ENCODE measurements at places on chromosomes 5 and 9.

DNA sequence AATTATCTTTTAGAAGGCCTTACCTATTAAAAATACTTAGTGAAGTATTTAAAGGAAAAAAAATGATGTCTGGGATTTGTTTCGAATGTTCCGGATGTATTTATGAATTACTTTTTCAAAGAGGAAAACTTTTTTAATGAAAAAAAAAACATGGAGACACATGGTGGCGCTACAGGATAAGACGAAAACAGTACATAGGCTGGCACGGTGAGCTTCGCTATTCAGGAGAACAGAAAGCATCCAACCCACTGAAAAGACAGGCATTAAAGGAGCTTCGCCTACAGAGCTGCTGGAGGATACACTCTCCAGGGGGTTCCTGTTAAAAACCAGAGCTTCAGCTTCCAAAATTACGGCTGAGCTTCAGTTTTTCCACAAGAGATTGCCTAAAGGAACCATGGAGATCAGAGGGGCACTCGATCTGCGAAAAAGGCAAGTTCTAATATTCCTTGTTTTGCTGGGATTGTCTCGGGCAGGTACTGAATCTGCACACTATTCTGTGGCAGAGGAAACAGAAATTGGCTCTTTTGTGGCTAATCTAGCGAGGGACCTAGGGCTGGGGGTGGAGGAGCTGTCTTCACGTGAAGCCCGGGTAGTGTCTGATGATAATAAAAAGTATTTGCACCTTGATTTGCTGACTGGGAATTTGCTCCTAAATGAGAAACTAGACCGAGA, at the start of gene PCDHB14:
Gene PCDHB14, plus strand, starts transcription at position 232 of the 672 bp plus-strand sequence. Its CDS starts 163 bp downstream, at position 395.
- DNase-seq, result no peak

- DNase-seq, result no peak
These were observed 632 bp downstream of the COQ4 start for GRCh38 chr9:128323212-128323730.

DNA sequence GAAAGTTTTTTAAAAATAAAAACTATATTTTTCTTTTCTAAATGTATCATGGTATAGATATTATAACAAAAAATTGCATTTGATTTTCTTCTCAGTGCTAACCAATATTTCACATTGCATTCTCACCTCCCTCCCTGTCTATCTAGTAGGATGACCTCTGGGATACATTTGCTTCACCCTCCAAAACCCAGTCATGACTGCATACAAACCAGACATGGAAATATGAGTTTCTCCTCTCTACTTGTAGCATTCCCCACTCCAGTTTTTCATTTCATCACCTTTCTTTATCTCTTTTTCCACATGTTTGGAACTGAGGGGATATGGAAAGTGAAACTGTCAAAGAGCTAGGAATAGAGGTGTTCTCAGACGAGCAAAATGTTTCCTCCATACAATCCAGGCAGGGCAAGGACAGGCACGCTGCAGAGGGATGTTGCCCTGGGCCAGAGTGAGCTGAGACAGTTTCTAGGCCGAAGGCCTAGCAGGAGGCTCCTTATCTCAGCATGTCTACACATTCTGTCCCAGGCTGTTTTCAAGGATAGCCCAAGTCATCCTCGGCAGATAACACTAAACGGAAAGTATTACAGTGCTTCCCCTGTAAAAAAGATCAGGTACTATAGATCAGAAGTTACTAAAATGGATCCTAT, 46.7 kb downstream of the MEF2C start:
- DNase-seq, result no peak

GRCh38 chr9:98031935-98032334, 24.6 kb upstream of the NANS start:
- no peak for DNase-seq

DNA sequence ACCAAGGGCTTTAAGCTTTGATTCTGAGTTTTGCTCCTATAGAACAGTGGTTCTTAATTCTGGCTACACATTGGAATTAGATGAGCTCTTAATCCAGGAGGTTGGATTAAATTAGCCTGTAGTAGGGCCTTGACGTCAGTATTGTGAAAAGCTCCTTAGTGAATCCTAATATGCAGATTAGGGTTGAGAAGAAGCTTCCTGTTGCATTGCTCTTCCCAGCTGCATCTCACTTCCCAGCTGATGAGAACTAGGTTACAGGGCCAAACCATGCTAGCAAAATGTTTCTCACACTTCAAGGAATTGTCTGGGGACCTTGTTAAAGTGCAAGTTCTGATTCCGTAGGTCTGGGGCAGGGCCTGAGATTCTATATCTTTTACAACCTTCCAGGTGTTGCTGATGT, 300.0 kb downstream of the ZSWIM6 start:
- DNase-seq, result no peak

DNA sequence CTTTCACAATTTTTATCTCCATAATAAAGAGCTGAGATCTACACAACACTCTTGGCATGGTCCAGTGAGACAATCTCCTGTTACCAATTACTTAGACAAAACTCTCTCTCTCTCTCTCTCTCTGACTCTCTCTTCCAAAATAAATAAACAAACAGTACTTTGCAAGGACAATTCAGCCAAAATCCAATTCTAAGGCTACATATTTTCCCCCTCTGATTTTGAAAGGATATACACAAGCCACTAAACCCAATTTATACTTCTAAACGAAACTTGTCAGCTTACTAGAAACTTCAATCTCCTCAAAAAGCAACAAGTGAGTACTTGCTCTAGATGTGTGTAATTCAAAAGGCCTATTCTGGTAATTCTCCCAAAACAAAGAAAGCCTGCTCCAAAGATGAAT, 26.3 kb upstream of the TNPO1 start:
- no peak for DNase-seq

- DNase-seq, result no peak
These were observed 9.7 kb upstream of the PDCD1LG2 start for GRCh38 chr9:5500441-5501235.

- no peak for DNase-seq
These were observed 830.4 kb upstream of the GRAMD2B start for GRCh38 chr5:125592856-125593255.

DNA sequence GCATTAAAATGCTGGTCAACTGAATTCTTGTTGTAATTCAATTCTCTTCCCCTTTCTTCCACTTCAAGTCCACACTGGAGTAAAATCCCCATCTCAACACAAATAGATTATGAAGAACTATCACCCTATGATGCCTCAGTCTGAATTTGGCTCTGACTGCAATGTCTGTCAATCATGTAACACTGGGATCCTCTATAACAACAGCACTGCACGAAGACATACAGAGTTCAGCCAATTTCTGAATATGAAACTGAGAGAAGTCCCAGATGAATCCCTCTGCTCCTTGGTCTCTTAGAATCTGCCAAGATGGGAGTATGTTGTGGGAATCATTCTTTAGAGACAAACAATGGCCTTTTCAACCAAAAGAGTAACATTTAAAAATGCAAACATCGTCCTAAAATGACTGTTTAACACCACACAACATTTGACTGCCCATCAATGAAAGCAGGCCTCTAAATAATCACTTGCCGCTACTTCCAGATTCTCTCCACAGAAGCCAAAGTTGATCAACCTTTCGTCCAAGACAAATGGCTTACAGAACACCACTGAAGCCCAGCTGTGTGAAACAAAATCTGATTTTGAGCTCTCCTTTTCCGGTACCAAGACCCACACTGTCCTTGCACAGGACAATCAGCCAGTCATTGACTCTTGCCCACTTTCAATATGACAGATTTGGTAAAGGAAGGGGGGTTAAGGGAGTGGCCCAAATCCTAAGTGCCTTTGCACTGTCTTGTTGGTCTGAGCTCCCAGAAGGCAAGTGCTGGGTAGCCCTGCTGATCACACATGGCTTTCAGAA, 258.0 kb downstream of the EBF1 start:
- no peak for DNase-seq

DNA sequence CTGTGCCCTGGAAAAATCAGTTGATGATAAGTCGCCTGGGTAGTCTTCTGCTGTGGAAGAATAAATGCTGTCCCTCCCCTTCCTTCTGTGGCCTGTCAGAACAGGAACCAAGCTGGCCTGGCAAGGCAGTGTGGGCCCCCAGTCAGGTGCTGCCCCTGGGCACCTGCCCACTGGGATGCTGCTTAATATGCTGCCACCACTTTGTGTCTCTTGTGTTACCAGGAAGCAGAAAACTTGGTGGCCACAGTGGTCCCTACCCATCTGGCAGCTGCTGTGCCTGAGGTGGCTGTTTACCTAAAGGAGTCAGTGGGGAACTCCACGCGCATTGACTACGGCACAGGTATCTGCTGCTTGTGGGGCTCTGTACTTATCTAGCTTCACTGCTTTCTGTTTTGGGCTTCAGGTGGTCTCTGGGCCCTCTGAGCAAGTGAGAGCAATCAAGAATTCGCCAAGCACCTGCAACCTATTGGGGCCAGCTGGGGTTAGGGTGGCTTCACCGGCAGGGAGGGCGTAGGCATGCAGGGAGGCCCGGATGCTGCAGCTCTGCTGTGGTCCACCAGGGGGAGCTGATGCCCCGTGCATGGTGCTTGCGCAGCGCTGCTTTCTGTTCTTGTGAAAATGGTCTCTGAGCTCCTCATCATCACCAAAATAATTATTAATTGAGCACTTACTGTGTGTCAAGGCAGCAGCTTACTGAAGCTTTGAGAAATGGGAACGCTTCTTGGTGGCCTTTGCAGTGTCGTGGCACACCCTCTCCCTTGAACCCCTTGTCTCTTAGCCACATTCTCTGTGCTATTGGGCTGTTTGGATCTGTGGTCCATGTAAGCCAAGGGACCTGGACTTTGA, 20.3 kb downstream of the PTPA start:
- DNase-seq, result peak; percentile 87
